RPMI8226 (cell line): ENCODE measurements at places on chromosomes 16 and 17.

DNA sequence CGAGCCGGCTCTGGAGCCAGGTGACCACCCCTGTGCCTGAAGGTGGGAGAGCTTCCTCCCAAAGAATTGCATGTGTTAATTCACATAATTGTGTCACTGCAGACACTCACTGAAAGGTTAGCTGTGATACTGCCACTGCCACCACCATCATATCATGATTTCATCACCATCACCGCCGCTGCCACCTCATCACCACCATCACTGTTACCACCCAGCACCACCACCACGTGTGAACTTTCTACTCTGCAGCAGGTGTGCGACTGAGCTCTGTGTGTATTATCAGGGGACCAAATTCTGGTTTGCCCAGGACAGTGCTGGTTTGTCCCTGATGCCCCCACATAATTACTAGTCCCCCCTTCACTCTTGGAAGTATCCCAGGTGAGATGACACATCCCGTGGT is 15.2 kb downstream of the BCAR1 start:
- no peak for DNase-seq

DNA sequence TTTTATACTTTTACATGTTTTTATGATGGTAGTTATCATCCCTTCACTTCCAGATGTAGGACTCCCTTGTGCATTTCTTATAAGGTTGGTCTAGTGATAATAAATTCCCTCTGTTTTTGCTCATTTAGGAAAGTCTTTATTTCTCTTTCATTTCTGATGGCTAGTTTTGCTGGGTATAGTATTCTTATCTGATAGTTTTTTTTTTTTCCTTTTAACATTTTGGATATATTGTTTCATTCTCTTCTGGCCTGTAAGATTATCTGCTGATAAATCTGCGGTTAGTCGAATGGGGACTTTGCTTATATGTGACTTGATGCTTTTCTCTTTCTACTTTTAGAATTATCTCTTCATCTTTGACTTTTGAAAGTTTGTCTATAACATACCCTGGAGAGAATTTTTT is 153.1 kb upstream of the MPHOSPH6 start:
- DNase-seq, result no peak

DNA sequence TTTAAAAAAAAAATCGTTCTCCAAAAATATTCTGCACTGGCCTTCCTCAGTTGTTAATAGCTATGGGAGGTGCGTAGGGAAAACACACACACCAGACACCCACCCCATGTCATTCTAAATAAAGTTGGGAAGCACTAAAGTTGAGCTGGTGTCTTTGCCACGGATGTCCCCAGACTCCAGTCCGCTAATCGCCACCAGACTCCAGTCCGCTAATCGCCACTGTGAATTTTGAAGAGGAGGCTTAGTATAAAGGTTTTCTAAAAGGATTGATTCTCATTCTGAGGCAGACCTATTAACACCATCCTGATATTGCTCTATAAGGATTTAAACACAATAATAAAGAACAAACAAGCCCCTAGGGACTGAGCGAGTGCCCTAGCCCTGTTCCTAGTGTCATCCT is 22.7 kb upstream of the CPSF4L start:
- DNase-seq, result no peak

- DNase-seq, result no peak
These were observed 106.6 kb downstream of the MAF start for GRCh38 chr16:79493911-79494310.

- no peak for DNase-seq
These were observed 8.6 kb upstream of the CCL2 start for GRCh38 chr17:34246446-34246845.

- no peak for DNase-seq
These were observed 110.8 kb downstream of the SDR42E1 start for GRCh38 chr16:81900456-81900855.

DNA sequence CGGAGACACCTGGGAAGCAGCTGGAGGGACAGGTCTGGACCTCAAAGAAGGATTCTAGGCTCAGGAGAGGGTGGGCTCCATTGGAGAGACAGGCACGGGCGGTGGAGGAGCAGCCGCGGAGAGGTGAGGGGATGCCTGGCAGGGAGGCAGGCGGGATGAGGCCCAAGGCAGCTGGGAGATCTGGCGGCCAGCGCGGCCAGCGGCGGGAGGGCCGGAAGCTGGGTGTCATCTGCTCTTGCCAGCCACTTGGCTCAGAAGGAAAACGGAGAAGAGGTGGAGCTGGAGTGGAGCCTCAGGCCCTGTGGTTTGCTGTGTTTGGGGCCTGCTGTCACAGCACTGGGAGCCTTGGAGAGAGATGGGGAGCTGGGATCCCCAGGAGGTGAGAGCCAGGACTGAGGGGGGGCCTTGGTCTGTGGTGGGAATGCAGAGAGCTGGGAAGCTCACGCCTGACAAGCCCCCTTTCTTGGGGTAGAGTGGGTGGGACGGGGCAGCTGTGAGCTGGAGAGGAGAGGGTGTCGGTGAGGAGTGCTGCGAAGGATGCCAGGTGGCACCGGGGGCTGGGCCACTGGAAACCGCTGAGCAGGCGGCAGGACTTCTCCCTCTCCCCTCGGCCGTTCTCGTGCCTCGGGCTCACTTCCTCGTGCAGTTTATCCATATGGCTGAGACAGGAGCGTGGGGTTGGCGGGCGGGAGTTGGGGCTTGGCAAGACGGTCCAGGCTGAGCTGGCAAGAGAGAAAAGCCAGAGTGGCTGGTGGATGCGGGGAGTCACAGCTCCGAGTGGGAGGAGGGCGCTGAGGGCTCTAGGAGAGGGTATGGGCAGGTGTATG is 8.0 kb downstream of the TBC1D24 start:
- DNase-seq, result no peak

- DNase-seq, result no peak
These were observed 355.4 kb upstream of the RBFOX1 start for GRCh38 chr16:6977291-6977690.

- no peak for DNase-seq
These were observed 3.1 kb downstream of the SKAP1 start for GRCh38 chr17:48426761-48427500.

DNA sequence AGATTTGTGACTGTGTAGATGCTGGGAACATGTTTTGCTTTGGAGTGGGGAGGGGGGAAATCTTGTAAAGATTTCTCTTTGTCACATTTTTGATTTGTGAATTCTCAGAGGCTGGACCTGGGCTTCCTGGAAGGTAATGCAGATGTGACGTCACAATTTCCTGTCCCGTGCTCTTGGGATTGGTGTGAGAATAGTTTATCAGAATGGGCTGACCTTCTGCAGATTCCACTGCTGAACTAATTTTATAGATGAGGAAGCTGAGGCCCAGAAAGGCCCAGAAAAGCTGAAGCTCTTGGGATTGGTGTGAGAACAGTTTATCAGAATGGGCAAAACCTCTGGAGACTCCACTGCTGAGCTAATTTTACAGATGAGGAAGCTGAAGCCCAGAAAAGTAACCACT is 34.0 kb downstream of the HS3ST3B1 start:
- no peak for DNase-seq

GRCh38 chr17:60602871-60603270 is 2.9 kb downstream of the PPM1D start:
- DNase-seq, result no peak
